ENCODE measurements at places on chromosomes 6 and 20. TPM values are rescaled to one million over a fixed set of nuclear protein-coding genes. Genes with fewer than 3 reads are reported as not detected.

DNA sequence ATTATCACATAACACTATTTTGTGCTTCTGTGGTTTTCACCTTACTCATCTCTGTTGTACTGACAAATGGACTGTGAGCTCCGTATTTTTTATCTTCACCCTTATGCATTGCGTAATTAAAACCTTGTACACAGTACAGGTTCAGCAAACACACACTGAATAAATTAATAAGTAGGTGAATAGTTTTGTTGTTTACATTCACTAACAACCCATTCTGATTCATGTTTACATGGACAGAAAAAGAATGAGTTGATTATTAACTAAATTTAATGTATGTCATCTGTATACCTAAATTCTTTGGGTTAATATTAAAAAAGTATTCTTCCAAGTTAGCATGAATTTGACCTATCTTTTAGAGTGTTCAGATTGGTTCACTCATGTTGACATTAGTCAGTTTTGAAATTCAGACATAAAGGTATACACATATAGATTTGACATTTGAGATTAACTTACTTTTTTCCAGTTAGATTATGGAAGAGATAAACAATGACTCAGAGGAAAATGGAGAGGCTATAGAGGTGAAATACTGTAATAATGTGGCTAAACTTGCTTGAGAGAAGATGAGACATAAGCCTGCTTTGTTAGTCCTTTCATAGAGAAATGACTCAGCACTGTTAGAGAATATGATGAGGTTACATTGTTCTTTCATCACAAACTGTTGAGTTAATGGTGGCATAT lies 541.7 kb upstream of the FLRT3 start:
- no peaks in the 10 kb centered on the region for H3K27me3 ChIP-seq
- DNase-seq: no peak
- no peaks in the 10 kb centered on the region for H3K36me3 ChIP-seq
- H3K4me3 ChIP-seq: no peak overlapping the region
- peak overlapping the region; percentile 87 for H3K27ac ChIP-seq
- H3K4me1 ChIP-seq: 0 out of 2 replicates have a peak, but pooled peaks cover 5% of the 10 kb centered on the region

- H3K27me3 ChIP-seq: no peaks in the 10 kb centered on the region
- H3K36me3 ChIP-seq: no peaks in the 10 kb centered on the region
- no peak for DNase-seq
Observed at GRCh38 chr20:40718982-40719729, 30.1 kb upstream of the MAFB start.

DNA sequence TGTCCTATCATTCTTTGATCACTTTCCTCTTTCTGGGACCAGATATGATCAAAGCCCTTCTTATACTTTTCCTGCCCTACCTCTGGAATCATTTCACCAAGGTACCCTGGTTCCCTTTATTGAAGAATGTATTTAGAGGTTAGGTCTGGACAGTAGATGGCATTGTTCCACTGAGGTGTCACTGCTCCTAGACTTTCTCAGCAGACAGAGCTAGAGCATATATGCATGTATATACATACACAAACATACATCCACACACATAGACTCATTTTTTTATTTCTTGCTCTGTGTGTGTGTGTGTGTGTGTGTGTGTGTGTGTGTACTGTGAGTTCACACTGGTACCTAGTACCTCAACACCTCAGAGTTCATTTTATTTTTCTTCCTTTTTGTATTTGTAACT lies 40.9 kb downstream of the PTPRA start:
- H3K4me3 ChIP-seq: no peak overlapping the region
- H3K27ac ChIP-seq: no peak overlapping the region
- H3K36me3 ChIP-seq: no peaks in the 10 kb centered on the region
- no peaks in the 10 kb centered on the region for H3K4me1 ChIP-seq
- no peaks in the 10 kb centered on the region for H3K27me3 ChIP-seq

DNA sequence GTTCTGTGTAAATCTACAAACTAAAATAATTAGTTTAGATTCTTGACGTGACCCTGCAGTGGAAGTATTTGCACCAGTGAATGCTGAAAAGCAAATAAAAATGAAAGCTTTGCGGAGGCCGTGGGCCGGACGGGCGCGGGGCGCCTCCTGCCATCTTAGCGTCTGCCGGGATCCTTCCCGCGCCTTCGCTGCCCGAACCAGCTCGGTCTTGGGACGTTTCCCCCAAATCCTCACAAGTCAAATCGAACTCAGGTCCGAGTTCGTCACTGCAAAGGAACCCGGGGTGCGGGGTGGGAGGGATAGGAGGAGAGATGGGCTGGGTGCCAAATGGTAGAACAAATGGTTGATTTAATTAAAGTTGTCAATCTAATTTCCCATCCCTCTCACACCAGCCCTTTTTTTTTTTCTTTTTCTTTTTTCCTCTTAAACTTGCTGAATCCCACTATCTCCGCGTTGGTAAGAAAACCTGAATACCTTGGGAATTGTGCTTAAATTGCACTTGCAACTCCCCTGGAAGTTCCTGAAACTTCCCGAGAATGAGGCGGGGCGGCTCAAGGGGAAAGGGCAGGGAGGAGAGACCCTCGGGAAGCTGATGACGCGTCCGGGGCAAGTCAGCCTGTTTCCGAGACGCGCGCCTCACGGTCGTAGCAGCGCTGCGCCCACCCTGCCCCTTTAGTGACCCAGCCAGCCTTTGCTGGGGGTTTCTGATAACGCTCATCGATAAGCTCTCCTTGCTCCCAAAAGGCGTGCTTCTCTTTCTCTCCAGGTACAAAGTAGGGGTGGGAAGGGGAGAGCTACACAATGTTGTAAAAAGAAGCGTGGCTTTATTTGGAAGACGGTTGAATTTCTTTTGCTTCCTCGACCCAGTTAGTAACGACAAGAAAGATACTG lies 1.8 kb downstream of the GJA1 start:
- peak overlapping the region; percentile 89 for H3K27ac ChIP-seq
- peak; percentile 59 for DNase-seq
- H3K4me1 ChIP-seq: peaks cover 4% of the 10 kb centered on the region
- no peaks in the 10 kb centered on the region for H3K27me3 ChIP-seq

- no peak overlapping the region for H3K4me3 ChIP-seq
- no peak overlapping the region for H3K27ac ChIP-seq
- no peaks in the 10 kb centered on the region for H3K36me3 ChIP-seq
- no peak for DNase-seq
- H3K4me1 ChIP-seq: no peaks in the 10 kb centered on the region
Observed at GRCh38 chr6:131366223-131366622, 206.8 kb upstream of the ARG1 start.

- no peaks in the 10 kb centered on the region for H3K4me1 ChIP-seq
- no peak overlapping the region for H3K4me3 ChIP-seq
- H3K27ac ChIP-seq: no peak overlapping the region
- H3K36me3 ChIP-seq: no peaks in the 10 kb centered on the region
- H3K27me3 ChIP-seq: no peaks in the 10 kb centered on the region
Observed at GRCh38 chr20:62501801-62502495, 26.2 kb upstream of the GATA5 start.

GRCh38 chr20:1467355-1468116 lies 887 bp upstream of the NSFL1C start:
- H3K27me3 ChIP-seq: no peaks in the 10 kb centered on the region
- peak; percentile 9 for DNase-seq
- H3K4me3 ChIP-seq: no peak overlapping the region
- H3K4me1 ChIP-seq: peaks cover 15% of the 10 kb centered on the region

- H3K27me3 ChIP-seq: no peaks in the 10 kb centered on the region
- no peak overlapping the region for H3K27ac ChIP-seq
- H3K4me1 ChIP-seq: no peaks in the 10 kb centered on the region
- DNase-seq: no peak
Observed at GRCh38 chr20:48604426-48604825, 223.4 kb downstream of the PREX1 start.

DNA sequence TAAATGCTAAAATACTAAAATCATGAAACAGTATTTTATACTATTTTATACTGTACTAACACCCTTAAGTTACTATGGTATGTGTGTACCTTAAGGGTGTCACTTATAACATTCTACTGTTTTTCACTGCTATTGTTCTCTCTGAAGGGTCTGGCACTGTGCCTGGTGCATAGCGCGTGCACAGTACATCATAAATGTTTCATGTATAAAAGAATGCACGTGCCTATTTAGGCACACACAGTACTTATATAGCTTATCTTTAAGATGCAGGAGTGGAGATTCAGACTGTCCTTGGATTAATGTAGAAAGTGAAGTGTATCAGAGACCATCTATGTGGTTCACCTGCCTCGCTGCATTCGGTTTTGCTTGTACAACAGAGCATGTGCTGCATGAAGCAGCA lies 64.0 kb upstream of the SGK1 start:
- H3K27ac ChIP-seq: no peak overlapping the region
- H3K4me1 ChIP-seq: no peaks in the 10 kb centered on the region
- no peaks in the 10 kb centered on the region for H3K27me3 ChIP-seq
- no peak overlapping the region for H3K4me3 ChIP-seq
- no peaks in the 10 kb centered on the region for H3K36me3 ChIP-seq
- DNase-seq: no peak

DNA sequence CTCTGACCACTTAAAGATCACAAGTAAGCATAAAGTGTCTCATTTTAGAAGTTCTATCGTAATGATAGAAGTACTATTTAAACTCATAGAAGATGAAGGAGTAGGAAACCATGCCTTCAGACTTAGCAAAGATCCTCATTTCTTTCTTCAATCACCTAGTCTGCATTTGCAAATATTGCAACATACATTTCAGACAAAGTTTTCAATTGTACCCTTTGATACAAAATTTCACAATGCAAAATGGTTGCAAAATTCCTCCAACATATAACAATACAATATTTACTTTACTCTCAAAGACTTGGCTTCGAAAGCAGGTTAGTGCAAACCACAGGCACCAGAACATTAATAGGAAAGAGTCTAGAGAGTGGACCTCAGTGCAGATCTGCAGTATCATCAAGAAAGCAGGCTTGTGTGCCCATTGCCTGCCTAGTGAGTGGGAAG lies 16.1 kb upstream of the ROS1 start:
- no peak for DNase-seq
- peaks cover 1% of the 10 kb centered on the region for H3K4me1 ChIP-seq
- H3K36me3 ChIP-seq: no peaks in the 10 kb centered on the region
- peak overlapping the region; percentile 70 for H3K27ac ChIP-seq
- no peak overlapping the region for H3K4me3 ChIP-seq

GRCh38 chr6:41784581-41785171 lies 2.8 kb upstream of the TOMM6 start:
- no peaks in the 10 kb centered on the region for H3K27me3 ChIP-seq
- H3K27ac ChIP-seq: no peak overlapping the region
- peaks cover 17% of the 10 kb centered on the region for H3K36me3 ChIP-seq
- H3K4me3 ChIP-seq: no peak overlapping the region

- H3K27ac ChIP-seq: no peak overlapping the region
- no peak overlapping the region for H3K4me3 ChIP-seq
- H3K27me3 ChIP-seq: no peaks in the 10 kb centered on the region
Observed at GRCh38 chr6:126534401-126534800, 194.5 kb downstream of the CENPW start.

Gene OR12D3
- polyA plus RNA-seq: not detected

Gene MRS2
- polyA plus RNA-seq: 14.8 TPM

Gene HSPA1A
- 119 TPM for polyA plus RNA-seq

Gene GPLD1
- 1.5 TPM for polyA plus RNA-seq

Gene NOTCH4
- 2.8 TPM for polyA plus RNA-seq

Gene WFDC10B
- polyA plus RNA-seq: not detected

Gene CRISP3
- polyA plus RNA-seq: not detected

Gene POM121L2
- not detected for polyA plus RNA-seq

Gene CLVS2
- polyA plus RNA-seq: 0.05 TPM

Gene SAMD10
- polyA plus RNA-seq: 11.0 TPM

Gene ATXN1
- 7.9 TPM for polyA plus RNA-seq

Gene BPIFA3
- polyA plus RNA-seq: not detected

Gene CALHM6
- 0.31 TPM for polyA plus RNA-seq

Gene ADGRG6
- 91.8 TPM for polyA plus RNA-seq
